CD4-positive, alpha-beta T cell treated with Interleukin-15 for 4 hours (primary cell): ENCODE measurements at places on chromosomes 5 and 9.

DNA sequence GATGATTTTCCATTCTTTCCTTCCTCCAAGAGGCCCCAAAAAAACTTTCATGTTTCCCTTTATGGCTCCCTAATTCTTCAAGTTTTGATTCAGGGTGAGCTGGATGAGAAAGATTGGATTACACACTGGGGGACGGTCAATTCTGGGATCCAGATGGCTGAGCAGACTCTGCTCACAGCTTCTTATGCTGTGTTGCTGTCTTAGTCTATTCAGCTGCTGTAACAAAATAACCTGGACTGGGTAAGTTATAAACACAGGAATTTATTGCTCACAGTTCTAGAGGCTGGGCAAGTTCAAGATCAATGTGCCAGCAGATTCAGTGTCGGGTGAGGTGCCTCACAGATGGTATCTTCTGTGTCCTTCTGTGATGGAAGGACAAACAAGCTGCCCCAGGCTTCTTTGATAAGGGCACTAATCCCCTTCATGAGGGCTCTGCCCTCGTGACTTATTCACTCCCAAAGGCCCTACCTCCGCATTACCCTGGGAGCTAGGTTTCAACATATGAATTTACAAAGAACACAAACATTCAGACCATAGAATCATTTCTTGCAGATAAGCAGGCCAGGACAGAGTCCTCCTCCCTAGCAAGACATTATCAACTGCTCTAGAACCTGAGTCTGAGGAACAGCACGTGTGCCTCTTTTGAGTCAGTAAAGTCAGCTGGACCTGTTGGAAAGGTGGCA is 23.1 kb upstream of the SMAD5 start:
- DNase-seq = no peak

DNA sequence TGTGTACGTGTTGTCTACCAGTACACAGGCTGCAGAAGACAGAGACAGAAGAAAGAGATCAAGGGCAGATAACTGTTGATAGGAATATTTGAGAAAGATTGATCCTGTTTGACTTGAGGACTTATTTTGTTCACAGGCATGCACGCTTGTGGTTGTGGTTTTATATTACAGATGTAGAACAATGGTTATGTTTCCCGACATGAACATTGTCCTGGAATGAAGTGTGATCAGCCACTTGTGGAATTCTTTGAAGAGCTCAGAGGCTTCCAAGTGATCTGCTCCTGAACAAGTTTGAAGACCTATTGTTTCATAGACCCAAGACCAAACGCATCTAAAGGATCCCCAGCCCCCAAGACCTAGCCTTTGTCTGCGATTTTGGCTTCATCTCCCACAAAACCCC is 13.7 kb downstream of the TEX53 start:
- DNase-seq = no peak

DNA sequence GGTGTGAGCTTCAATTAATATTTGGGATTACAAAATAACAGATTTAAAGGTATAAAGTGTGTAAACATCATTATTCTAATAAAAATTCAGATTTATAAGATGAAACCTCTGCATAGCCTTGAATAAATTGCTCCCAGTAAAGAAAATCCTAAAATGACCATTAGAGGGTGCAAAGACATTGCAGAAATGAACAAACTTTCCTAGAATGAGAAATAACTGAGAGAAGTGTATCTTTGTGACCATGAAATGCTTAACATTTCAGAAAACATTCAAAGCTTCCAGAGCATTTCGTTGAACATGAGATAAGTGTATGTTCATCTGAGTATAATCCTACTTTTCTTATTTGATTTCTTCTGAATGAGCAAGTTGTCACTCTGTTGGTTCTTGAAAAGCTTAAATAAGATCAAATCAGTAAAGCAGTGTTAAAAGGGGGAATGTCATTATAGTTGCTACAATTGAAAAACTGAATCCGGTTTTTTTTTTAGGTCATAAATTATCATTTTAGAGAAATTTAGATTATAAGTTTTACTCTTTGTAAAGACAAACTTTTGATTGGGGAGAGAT is 24.7 kb upstream of the NUDT12 start:
- no peak for DNase-seq

- no peak for DNase-seq
Measured at GRCh38 chr5:132327252-132327955, 33.2 kb downstream of the SLC22A4 start.

DNA sequence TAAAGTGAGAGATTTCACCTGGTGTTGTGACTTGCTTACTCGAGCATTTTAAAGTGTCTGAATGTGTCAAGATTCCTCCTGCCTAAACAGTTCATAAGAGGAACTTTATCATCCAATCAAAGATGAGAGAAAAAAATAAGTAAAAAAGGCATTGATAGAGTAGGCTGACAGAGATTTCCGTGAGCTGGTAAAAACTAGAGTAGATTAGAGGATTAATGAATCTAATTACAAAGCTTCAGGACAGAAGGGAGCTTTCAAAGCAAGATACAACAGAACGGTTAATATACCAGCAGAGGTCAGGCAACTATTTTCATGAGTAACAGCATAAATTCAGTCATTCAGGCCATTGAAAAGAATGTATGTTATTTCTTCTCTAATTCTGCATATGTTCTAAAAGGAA is 91.5 kb downstream of the ADAMTS6 start:
- no peak for DNase-seq

GRCh38 chr5:140033037-140033760 is 9.9 kb downstream of the NRG2 start:
- DNase-seq = no peak

DNA sequence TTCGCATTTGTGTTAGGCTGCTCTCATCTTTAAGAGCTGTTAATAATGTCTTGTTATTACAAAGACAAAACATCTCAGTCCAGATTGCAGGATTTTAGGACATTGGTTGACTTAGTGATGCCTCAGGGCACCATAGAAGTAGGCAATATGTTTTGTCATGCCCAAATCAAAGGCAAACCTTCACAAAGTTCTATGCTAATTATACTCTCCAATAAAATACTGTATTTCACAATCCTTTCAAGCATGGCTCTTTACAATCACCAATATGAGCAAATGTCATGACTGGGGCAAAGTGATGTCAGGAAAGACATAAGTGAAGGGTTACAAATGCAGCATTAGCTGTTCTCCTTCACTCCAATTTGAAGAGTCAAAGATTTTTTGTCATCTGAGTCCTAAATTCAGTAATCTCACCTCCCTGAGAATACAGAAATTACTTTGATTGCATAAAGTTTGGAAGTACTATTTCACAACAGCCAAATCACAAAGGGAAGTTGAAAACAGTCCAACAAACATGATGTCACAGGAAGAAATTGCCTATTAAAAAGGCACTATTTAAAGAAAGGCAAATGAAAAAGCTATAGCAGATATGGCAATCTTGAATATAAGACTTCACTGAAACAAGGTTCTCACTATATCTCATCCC is 303.2 kb downstream of the PRR16 start:
- no peak for DNase-seq

GRCh38 chr9:98708933-98709911 is at the start of gene GABBR2:
TSS of gene GABBR2 (minus strand) at chr9:98708935. CDS start at chr9:98708737, 198 bp downstream.
- DNase-seq = no peak

- no peak for DNase-seq
Measured at GRCh38 chr9:109934136-109934856, 154.3 kb downstream of the PALM2AKAP2 start.

DNA sequence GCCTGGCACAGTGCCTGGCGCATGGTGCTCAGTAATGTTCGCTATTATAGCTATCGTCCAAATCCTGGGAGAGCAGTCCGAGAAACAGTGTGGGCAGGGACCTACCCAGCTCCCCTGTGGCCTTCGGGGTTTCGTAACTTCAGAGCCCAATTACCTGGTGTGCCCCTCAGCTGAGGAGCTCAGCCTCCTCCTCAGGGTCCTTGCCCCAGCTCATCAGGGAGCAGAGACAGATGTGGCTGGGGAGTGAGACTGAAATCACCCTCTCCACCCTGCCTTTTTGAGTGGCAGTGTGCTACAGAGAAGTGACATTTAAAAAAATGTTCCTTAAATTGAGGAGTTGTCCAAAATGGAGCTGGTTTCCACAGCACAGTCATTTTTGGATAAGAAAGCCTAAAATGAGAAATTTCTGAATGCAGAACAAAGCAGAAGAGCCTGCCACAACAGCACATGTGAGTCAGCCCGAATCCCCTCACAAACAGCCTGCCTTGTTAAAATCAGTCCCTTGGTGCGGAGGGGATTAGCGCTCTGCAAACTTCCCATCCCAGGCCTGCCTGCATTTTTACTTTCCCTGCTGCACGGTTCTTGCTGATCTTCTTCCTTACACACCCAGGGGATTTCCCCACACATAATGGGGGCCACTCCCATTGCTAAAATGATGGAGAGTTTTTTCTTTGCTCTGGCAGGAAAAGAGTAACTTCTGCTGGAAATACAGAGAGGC is 78.1 kb upstream of the PITX1 start:
- no peak for DNase-seq
